Cortex of kidney (tissue), 1 donor: ENCODE measurements at places on chromosomes 4 and X.

DNA sequence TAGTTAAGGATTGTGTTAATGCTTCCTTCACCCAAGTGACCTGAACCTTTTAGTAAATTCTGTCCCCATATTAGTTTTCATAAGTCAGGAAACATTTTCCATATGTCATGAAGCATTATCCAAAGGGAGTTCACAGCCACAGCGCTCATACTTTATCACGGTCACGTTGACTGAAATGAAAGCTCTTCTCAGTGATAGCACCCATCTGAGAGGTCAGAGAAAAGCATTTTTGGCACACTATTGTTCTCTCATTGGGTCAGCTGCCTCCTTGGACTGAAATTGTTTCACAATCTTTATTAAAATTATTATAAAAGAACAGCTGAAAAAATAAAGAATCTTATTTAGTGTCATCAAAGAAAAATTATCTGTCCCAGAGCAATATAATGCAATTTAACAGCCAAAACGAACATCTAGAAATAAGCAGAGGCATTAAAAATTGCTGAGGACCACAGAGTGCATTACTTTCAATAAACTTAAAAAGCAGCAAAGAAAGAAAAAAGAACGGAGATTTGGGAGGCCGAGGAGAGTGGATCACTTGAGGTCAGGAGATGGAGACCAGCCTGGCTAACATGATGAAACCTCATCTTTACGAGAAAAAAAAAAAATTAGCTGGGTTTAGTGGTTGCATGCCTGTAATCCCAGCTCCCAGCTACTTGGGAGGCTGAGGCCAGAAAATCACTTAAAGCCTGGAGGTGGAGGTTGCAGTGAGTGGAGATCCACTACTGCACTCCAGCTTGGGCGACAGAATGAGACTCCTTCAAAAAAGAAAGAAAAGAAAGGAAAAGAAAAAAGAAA lies 680.8 kb upstream of the FAM241A start:
- no peak for DNase-seq

GRCh38 chrX:20965270-20966044 lies 408.8 kb upstream of the CNKSR2 start:
- no peak for DNase-seq

DNA sequence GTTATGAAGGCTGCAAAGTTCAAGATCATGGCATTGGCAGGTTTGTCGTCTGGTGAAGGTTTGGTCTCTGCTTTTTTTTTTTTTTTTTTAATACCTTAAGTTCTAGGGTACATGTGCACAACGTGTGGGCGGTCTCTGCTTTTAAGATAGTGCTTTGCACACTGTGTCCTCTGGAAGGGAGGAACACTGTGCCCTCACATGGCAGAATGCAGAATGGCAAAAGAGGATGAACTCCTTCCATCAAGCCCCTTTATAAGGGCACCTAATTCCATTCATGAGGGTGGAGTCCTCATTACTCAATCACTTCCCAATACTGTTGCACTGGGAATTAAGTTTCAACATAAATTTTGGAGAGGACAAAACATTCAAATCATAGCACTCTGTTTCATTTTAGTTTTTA lies 101.4 kb downstream of the GLRA2 start:
- DNase-seq, result no peak

DNA sequence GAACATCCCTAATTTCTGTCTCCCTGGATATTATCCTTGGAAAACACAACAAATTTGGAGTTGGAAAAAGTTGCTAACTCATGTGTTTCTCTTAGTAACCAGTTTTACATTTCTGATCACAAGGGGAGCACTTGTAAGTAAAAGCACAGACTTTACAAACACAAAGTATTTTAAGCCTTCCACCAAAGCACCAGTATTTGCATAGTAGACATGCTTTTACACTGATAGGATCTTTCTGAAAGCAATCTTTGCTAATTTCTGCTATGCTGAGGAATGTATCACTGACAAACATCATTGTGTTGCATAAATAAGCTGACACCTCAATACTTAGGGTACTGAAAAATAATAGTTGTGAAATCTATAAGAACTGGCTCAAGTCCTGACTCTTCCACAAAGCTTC lies 100.6 kb downstream of the MID1 start:
- DNase-seq, result no peak

DNA sequence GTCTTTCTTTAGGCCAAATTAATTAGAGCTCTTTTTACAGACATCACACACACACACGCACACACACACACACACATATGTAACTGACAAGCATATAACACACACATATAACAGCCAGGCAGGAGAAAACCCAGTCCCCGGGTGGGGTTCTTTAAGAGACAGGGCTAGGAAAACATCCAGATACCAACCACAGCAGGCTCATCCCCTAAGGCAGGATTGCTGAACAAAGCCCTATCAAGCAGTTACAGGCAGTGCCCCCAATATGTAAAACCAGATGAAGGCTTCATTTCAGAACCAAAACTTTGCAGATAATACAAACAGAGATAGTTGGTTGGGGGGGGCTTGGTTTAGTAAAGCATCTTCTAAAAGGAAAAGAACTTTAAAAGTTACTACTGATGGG lies 18.0 kb upstream of the FAM47E start:
- DNase-seq, result no peak

DNA sequence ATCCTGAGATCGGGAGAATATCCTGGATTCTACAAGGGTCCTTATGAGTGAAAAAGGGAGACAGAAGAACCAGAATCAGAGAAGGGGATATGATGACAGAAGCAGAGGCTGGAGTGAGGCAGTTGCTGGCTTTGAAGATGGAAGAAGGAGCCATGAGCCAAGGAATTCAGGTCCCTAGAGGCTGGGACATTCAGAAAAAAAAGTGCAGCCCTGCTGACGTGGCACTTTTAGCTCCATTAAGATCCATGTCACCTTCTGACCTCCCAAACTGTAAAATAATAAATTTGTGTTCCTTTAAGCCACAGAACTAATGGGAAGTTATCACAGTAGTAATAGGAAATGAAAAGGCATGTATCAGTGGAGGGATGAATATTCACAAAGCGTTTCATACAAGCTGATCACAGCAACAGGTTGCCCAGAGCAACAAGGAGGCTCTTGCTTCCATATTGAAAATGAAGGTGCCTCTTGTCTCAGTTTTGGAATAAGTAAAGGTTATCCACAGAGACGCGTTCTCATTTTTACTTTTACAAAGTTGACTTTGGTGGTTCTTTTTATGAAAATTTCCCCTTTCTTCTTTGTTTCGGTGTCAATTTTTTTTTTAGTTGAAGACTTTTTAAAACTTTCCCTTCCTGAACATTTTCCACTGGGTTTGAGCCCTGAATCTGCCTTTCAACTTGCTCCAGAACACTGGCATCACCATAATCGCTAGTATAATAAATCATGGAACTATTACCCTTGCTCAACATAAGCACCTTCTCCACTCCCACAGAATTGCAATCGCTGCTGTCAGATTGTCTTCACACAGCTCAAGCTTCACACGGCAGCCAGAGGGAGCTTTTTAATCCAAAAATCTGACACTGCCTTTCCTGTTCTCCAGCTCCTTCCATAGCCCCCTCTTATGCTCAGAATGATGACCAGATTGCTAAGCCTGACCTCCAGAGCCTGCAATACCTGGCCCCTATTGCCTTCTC lies 127.6 kb upstream of the RBPJ start:
- DNase-seq, result no peak

DNA sequence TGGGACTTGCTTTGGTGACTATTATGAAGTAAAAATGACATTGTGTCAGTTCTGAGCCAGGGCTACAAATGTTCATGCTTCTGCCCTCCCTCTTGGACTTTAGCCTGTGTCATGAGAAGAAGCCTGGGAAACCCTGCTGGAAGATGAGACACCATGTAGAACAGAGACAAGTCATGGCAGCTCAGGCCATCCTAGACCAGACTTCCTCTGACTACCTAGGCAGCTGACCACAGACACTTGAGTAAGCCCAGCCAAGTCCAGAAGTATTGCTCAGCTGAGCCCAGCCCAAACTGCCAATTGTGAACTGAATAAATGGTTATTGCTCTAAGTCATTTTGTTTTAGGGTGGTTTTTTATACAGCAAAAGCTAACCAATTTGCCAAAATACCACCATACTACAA lies 467.6 kb upstream of the CNKSR2 start:
- DNase-seq, result no peak

DNA sequence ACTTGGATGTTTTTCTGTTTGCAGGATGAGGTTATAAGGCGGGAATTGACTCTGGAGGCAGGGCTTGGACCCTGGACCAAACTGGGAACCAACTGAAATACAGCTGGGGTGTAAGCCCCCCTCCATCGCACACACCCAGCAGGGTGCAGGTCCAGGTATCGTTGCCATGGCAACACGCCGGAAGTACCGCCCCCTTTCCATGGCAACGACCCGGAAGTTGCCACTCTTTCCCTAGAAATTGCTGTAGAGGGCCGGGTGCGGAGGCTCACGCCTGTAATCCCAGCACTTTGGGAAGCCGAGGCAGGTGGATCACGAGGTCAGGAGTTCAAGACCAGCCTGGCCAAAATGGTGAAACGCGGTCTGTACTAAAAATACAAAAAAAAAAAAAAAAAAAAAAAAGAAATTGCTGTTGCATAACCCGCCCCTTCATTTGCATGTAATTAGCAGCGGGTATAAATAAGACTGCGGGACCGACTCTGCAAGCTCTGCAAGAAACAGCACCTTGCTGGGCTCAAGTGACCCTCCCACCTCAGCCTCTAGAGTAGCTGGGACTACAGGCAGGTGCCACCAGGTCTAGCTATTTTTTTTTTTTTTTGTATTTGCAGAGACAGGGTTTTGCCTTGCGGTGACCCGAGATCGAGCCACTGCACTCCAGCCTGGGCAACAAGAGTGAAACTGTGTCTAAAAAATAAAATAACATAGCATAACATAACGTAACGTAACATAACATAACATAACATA lies 139.6 kb downstream of the CRLF2 start:
- no peak for DNase-seq

DNA sequence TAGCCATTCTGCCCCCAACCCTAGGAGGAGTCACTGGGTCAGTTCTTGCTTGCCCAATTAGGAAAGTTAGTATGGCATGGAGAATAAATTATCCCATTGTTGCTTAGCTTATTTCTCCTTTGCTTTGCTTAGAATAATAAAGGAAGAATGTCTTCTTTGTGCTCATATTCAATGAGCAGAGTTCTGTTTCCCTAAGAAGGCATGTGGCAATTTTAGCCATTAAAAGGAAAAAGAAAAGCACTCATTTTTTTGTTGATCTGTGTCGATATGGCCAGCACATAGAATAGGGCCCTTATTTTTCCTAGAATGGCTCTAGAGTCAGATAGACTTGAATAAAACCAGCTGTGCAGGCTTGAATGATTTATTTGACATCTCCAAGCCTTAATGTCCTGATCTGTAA lies 166.4 kb upstream of the PPARGC1A start:
- DNase-seq, result no peak

GRCh38 chrX:48496660-48497059 lies 12.1 kb upstream of the PORCN start:
- DNase-seq, result no peak

- no peak for DNase-seq
Measured at GRCh38 chr4:10656988-10657387, 27.6 kb downstream of the CLNK start.

GRCh38 chrX:49754233-49754857 lies 58.6 kb upstream of the PAGE1 start:
- DNase-seq, result no peak

DNA sequence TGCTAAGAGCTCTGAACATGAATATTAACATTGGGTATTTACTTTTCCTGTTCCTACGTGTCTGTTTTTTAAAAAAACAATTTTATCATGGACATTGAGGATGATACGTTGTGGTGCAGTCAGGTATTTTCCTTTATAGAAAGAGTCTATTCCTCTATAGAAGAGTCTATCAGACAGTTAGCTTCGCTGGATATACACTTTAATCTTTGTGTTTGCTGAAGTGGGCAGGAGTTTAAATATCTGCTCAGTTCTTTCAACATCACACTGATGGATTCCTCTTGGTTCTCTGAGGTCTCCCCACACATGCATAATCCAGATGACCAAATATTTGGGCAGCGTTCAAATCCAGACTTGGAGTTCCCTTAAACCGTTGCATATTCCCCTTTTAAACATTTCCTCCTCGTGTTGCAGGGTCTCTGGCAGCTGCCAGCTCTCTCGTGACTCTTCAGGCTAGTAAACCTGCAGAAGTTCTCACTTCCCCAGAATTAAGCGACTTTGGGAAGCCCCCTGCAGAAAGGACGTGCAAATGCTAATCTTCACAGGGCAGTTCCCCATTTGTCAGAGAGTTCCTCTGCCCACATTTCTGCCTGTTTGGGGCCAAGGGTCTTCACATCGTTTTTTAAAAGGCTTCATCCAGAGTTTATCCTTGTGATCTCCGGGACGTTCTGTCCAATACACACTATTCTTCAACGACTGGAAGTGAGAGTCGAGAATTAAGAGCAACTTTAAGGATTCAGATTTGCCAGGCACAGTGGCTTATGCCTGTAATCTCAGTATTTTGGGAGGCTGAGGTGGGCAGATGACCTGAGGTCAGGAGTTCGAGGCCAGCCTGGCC lies 20.5 kb upstream of the DHRSX start:
- DNase-seq, result no peak

- no peak for DNase-seq
Measured at GRCh38 chr4:97923096-97923495, 220.2 kb downstream of the STPG2 start.

DNA sequence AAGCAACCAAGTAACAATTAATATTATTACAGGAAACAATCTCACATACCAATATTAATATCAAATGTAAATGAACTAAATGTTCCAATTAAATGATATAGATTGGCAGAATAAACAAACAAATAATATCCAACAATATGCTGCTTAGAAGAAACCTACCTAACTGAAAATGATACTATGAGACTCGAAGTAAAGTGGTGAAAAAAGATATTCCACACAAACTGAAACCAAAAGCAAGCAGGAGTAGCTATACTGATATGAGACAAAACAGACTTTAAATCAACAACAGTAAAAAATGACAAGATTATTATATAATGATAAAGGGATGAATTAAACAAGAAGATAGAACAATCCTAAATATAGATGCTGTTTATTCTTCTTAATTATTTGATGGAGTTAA lies 140.1 kb downstream of the SPANXN4 start:
- DNase-seq, result no peak

- DNase-seq, result no peak
Measured at GRCh38 chr4:77188498-77189220, 31.7 kb downstream of the CCNG2 start.

- DNase-seq, result no peak
Measured at GRCh38 chrX:69222103-69223090, 57.1 kb upstream of the PJA1 start.

DNA sequence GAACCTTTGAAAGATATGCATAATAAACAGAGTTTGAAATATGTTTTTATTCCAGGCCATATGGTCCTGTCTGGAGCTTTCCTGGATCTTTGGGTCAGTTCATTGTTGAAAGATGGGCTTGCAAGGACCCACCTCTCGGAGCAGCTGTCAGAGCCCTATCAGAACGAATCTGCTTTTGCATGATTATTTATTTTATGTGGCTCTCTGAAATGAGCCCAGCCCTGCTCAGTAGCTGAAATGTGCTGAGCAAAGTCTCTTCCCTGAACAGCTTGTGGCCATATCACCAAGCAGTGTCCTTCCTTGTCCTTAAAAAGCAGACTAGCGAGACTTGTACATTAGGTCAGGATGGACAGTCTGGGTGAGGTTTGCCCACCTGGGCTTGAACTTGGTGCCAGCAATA lies 110.8 kb downstream of the GBA3 start:
- no peak for DNase-seq
